Left renal pelvis (tissue), 4 donors: ENCODE measurements at places on chromosomes 5 and 9. TPM values are rescaled to one million over a fixed set of nuclear protein-coding genes. Genes with fewer than 3 reads are reported as not detected.

CENPP gene
- polyA plus RNA-seq: 7.1 TPM

- no peak for DNase-seq
Observed at GRCh38 chr9:124873664-124874063, 11.7 kb downstream of the ARPC5L start.

FREM1 gene
- 24.0 TPM for polyA plus RNA-seq

DNA sequence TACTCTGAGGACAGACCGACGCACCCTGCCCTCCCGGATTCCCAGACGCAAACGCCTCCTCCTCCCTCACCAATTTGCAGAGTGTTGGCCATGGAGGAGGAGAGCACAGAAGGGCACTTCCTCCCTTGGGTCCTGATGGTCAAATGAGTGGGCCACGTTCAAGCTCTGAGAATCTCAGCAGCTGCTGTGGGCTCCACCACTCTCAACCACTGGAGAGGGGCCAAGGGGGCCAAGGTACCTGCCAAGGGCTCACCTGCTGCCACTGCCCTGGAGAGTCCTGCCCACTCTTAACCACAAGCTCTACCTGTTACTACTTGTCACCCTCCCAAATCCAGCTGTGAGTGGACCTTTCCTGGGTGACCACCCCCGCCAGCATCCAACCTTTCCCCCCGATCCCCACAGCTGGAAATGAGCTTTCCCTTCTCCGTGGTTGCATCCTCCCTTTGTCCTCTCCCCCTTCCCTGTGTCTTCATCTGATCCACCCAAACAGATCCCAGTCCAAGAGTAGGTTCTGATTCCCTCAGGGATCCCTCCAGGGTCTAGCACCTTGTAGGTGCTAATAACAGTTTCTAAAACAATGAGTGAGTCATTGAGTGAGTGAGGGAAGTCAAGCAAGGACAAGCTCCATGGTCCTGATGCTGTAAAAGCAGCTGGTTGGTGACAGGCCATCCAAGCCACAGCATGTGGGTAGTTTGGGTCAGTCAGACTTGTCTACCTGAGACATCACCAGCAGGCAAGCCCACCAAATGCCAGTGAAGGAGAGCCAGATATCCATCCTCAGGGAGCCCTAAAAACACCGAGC is 69.7 kb downstream of the FAM114A2 start:
- DNase-seq: no peak

DNA sequence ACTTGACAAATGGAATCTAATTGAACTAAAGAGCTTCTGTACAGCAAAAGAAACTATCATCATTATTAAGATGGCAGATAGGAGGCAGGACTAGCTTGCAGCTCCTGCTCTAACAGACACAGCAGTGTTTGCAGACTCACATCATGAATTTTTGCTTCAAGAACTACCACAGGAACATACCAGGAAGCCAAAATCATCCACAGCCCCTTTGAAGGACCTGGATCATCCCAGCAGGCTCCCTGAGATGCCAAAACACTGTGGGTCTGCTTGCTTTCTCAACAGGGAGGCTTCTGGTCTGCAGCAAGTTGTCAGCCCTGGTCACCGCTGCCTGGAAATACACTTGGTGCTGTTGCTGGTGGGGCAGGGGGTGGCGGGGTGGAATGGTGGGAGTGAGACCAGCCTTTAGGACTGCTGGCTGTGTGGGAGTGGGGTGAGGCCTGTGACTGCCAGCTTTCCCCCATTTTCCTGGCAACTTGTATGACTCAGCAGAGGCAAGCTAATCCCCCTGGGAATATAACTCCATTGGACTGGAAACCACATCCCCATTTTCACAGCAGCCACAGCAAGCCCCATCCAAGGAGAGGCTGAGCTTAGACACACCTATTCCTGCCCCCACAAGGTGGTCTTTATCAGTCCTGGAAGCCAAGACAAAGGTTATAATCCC is 533.8 kb upstream of the CYLC2 start:
- DNase-seq: no peak

- no peak for DNase-seq
Observed at GRCh38 chr9:126331964-126332748, 5.5 kb downstream of the MVB12B start.
